ENCODE measurements at places on chromosomes 11 and 22.

DNA sequence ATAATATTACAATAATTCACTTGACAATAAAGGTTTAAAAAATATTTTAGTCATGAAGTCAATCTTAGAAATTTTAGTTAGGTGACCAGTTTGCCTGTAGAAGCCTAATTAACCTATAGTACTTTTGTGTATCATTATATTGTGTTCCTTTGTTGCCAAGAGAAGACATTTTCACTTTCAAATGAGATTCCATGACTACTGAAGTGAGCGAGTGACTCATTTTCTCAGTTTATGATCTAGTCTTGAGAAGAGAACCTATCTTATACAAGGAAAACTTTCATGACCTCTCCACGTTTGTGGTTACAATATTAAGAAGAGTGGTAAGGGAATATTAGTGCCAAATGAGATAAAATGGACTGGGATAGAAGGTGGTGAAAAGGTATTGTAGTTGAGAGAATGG lies 423.9 kb upstream of the CHORDC1 start:
- no peak for DNase-seq

DNA sequence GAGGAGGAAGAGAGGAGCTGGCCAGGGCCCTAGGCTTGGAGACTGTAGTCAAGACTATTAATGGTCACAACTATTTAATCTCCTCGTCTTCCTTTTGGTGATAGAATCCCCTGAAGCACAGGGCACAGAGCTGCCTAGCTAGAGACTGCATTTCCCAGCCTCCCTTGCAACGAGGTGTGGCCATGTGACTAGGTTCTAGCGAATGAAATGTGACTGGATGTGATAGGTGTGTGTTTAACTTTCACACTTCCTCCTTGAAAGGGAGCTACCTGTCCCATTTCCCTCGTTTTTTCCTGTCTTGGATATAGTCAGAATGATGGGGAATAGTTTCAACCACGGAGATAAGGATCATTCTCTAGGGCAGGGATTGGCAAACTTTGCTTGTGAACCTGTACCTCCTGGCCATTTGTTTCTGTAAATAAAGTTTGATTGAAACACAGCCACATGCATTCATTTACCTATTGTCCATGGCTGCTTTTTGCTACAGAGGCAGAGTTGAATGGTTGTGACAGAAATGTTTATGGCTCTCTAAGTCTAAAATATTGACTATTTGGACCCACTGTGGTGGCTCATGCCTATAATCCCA lies 313.5 kb downstream of the MIAT start:
- DNase-seq = no peak

DNA sequence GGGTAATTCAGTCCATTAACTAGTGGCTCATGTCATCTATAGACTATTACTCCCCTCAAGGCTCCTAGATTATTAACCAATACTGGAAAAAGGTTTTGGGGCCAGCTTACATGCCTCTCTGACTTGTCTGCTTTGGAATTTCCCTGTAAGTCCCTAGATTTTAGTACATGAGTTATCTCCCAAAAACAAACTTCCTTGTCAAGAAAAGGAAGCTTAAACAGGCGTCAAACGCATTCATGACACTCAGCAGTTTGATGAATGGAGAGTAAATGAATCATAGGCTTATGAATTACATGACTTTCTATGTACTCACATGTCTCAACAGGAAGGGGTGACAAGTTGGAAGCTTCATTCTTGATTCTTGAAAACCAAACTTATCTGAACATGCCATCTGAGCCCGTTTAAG lies 70.8 kb downstream of the BLID start:
- DNase-seq = peak; percentile 17

DNA sequence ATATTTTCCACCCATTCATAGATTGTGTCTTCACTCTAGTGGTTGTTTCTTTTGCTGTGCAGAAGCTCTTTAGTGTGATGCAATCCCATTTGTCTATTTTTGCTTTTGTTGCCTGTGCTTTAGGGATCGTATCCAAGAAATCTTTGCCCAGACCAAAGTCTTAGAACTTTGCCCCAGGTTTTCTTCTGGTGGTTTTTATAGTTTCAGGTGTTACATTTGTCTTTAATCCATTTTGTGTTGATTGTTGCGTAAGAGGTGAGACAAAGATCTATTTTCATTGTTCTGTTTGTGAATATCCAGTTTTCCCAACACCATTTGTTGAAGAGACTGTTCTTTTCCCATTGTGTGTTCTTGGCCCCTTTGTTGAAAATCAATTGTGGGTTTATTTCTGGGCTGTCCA lies 6.4 kb downstream of the IL10RA start:
- DNase-seq = no peak

- peak; percentile 14 for DNase-seq
These were observed 38.2 kb downstream of the ATXN10 start for GRCh38 chr22:45709866-45710265.

- peak; percentile 96 for DNase-seq
These were observed 7.1 kb downstream of the USP18 start for GRCh38 chr22:18156878-18157713.

- DNase-seq = peak; percentile 24
These were observed 18.9 kb upstream of the IL17REL start for GRCh38 chr22:50031189-50032091.

DNA sequence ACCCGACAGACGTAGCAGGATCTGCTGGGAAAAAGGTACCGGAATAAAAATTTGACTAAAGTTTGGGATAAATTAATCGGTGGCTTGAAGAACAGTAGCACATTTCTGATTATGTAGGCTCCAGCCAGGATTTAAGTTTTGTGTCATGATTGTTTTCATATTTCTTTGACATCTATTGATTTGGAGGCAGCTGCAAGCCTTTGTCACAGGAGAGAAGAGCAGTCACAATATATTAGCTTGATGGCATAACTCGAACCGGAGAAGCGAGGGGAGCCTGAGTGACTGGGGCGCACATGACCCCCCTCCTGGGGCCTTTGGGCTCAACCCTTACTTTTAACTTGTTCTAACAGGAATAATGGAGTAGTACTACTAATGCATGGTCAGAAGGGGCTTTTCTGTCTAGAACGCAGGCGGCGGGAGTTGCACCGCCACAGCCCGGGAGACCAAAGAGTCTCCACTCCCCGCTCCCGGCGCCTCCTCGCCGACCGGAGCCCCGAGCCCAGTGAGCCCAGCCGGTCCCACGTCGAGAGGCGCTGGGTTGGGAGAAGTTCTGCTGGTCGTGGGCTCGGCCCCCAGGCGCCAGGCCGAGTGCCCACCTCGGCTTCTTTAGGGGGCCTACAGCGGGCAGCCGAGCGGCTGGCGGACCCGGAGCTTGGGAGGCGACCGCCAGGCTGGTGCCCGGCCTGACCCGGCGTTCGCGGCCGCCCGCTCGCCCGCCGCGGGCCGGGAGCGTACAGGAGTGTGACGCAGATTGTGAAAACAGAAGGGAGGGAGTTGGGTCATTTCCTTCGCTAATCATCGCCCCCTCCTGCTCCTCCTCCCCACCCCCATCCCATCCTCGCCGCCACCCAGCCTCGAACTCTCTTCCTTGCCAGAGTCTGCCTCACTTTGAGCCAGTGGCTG lies 15.7 kb upstream of the PAX6 start:
- DNase-seq = peak; percentile 20

GRCh38 chr11:34855021-34855753 lies 61.0 kb downstream of the APIP start:
- no peak for DNase-seq

- DNase-seq = no peak
These were observed 11.9 kb downstream of the SHISA8 start for GRCh38 chr22:41902932-41903421.

DNA sequence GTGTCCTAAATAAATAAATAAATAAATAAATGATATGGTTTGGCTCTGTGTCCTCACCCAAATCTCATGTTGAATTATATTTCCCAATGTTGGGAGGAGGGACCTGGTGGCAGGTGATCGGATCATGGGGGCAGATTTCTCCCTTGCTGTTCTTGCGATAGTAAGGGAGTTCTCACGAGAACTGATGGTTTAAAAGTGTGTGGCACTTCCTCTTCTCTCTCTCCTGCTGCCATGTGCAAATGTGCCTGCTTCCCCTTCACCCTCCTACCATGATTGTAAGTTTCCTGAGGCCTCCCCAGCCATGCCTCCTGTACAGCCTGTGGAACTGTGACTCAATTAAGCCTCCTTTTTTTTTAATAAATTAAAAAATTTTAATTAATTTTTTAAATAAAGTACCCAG lies 138.2 kb downstream of the FBXO7 start:
- DNase-seq = no peak

DNA sequence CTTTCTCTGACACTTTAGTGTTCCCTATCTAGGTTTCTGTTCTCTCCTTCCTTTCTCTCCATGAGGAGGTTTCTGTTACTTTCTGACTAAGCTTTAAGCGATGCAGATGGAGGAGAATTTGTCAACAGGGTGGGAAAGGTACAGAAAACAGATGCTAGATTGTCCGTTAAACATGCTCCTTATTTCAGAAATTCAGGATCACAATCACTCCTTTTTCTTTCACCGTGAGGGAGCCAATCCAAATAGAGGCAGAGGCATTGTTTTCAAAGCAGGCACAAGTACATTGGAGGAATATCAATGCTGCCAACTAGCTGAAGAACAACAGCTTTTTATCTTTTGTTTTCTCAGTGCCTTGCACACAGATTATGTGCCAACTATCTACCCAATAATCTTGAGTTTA lies 215.7 kb upstream of the FOLH1 start:
- no peak for DNase-seq

GRCh38 chr22:32712644-32713355 lies 88.7 kb upstream of the TIMP3 start:
- no peak for DNase-seq

Data from AG08396 (cell line).